ENCODE measurements at places on chromosomes 3 and 15.

DNA sequence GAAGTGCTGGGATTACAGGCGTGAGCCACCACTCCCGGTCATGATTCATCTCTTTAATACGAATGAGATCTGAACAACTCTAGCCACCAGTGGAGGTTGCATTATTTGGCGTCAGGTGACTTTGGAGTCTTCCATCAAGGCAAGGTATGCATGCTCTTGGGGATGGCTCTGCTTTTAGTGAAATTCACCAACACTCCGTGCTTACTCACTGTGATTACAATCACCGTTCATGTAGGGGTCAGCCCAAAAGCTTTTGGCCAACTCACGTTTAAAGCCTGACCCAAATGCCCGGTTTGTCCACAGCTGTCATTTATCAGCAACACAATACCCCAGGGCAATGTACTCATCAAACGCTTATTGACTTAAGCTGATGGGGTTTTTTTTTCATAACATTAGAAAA lies 155.4 kb downstream of the PDZRN3 start:
- no peak for DNase-seq

DNA sequence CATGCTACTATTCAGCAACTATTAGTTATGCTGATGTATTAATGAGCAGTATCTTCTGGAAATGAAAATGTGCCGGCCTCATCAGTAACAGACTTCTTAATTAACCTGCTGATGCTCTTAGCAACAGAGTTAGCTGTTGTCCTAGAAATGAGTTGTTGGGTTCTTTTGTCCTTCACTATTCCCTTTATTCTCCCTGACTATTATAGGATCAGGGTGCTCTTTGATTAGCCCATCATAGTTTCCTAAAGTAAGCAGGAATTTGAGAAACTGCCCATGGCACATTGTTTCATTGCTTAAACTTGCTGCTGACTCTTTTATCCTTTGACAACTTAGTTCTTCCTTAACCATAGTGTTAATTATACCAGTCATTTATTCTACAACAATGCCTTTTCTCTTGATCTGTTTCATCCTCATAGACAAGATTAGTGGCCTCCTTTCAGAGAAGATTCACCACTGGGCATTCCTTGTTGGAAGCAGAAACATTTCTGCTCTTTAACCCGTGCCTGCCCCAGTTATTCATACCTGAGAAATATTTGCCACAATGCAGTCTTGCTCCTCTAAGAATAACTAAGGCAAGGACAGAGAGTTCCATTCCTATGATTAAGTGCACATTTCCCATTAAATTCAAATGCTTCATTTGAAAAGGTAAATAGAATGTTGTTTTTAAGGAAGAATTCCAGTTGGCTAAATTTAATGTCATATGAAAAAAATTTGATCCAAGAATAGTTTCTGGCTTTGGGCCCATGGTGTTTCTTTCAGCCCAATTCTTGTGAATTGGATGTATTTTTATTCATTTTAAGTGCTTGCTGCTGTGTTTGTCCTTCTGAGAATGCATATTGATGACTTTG lies 573.3 kb upstream of the TBL1XR1 start:
- no peak for DNase-seq

DNA sequence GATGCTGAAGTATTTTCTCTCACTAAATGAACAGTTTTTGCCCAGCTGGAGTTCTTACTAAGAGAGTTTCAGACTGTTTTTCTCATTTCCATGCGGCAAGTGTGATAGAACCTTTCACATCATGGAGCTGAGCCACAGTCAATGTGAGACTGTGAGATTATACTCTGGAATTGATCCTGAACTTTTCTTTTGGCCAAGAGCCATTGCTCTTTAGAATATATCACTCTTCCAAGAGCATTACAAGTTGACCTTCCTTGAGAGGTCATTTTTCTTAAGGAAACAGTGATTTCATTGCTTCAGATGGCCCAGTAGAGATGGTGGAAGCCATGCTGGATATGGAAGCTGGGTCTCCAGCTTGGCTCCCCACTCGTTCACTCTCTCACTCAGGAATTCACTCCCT lies 212.9 kb upstream of the UMPS start:
- DNase-seq, result no peak

DNA sequence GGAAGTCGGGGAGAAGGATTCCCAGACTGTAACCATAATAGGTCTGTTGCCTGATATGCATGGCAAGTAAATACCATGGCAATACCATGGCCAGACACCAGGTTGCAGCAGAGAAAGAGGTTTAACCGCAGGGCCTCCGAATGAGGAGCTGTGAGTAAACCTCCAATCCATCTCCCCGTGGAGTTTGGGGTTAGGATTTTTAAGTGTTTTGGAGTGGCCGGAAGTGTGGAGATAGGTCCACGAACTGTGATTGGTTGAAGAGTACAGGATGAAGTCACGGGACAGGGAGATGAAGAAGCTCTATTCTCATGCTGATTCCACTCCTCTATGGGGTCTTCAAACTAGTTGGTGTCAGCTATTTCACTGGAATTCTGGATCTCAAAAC lies 127.9 kb downstream of the ST8SIA2 start:
- DNase-seq, result peak; percentile 20

DNA sequence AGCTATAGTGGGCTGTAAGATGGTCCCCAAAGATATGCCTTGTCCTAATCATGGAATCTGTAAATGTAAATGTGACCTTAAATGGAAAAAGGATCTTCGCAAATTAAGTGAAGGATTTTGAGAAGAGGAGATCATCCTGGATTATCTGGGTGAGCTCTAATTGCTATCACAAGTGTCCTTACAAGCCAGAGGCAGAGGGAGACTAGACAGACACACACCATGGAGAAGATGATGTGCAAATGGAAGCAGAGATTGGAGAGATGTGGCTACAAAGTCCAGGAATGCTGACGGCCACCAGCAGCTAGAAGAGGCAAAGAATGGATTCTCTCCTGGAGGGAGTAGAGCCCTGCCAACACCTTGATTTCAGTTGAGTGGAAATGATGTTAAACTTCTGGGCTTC lies 102.3 kb upstream of the PROK2 start:
- no peak for DNase-seq

DNA sequence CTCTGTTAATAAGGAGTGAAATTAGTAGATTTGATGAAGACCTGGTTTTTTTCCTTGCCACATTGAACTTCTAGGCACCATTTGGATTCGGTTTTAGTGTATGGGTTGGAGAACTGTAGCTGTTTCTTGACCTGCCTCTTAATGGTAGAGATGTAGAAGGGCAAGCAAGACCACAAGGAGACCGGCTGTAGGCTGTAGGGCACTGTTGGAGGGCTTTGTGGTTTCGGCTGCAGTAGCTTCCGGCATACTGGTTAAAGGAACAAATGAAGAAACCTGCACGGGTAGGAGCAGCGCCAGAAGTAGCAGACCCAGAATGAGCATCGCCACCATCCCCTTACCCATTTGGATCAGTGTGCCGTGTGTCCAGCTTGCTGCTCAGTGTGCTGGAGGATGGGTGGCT lies 7.9 kb downstream of the PCLAF start:
- DNase-seq, result no peak

DNA sequence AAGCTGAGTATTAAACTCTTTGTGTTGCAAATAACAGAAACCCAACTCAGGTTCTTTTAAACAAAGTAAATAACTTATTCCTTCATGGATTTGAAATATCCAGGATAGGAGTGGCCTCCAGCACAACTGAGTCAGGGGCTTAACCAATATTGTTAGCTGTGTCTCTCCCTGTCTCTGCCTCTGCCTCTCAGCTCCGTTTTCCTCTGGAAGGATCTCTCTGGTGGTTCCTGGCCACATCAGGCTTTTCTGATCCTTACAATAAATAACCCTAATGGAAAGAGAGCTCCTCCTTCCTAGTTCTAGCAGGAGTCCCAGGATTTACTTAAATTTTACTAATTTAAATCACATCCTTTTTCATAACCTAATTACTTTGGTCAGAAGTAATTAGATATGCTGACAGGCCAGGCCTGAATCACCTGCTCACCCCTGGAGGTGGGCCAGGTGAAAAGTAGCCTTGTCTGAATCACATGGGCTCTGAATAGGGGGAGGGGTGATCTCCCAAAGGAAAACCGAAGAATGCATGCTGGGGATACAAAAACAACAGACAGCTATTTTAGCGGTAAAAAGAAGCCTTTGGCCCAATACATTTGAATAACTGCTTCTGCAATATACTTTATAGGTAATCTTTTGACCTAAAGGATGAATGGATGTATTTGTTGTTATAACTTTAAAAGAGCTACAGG lies 75.4 kb downstream of the REC114 start:
- DNase-seq, result no peak

DNA sequence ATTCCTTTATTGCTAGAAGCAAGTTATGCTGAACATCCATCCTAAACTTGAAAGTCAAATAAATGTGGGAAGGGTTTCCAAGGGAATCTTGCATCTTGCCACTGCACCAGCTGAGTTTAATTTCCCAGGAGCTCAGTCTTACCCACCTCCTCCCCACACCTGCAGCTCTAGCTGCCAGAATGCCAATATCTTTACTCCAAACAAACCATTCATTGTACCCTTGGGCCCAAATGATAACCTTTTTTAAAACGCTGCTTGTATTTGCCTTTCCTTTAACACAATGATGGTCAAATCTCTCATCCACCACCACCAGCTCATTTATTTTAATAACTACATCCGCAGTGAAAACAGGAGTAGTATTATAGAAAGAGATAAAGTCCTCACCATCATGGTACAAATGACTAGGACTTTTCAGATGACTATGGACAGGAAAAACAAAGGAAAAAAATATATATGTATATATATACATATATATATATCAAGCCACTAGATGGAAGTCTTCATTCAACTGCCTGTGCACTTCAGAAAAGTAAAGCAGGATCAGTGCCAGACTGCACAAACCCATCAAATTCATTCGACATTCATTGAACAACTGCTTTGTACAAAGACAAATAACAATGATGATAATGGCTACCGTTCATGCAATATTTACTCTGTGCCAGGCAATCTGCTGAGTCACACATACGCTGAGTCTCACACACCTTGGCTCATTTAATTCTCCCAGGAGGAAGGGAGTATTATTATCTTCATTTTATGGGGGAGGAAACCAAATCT lies 44.0 kb downstream of the BFSP2 start:
- no peak for DNase-seq

- no peak for DNase-seq
Observed at GRCh38 chr3:184561913-184562877, 610 bp downstream of the EPHB3 start.

DNA sequence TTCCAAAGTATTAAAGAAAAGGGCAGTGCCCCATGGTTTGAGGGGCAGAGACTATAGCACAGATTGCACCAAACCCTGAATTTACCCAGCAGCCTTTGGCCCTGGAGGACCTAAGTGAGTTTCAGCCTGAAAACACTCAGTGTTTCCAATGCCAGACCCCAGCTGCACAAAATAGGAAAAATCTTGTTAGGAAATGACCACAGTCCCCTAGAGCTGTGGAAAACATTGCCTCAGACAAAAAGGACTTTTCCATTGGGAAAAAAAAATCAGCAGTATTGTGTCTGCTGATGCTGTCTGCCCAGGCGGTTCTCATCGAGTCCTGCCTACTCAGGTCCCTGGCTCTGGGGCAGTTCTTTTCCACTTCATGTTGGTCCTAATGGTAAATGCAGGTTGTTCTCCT lies 121.7 kb upstream of the DLG1 start:
- DNase-seq, result no peak

DNA sequence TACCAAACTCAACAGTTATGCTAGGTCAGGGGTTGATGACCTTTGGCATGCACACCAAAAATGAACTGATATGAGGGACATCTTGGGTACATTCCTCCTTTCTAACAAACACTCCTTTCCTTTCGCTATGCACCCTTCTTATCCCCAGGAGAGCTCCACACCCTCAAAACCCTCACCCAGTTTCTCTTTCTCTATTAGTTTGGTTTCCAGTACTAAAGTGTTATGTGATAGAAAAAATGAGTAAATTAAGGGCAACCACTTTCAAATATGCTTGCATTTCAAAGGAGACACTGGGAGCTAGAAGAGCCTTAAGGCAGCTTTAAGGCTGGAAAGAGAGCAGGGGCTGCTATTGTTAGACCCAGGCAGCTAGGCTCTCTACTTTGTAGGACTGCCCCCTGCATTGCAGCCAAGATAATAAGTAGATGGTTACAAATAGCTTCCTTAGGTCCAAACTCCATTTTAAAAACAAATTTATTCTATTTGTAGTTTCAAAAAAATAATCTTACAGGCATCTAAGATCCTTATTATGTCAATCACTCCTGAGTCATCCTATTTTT lies 244.3 kb downstream of the ZIC1 start:
- no peak for DNase-seq

DNA sequence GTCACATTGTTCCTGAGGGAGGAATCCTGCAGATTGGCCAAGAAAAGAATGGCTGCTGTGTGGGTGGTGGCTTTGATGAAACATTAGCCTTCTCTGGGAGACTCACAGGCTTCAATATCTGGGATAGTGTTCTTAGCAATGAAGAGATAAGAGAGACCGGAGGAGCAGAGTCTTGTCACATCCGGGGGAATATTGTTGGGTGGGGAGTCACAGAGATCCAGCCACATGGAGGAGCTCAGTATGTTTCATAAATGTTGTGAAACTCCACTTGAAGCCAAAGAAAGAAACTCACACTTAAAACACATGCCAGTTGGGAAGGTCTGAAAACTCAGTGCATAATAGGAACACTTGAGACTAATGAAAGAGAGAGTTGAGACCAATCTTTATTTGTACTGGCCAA lies 6.1 kb downstream of the PTX3 start:
- DNase-seq, result no peak

GRCh38 chr3:38473229-38473628 lies 19.5 kb downstream of the ACVR2B start:
- no peak for DNase-seq

DNA sequence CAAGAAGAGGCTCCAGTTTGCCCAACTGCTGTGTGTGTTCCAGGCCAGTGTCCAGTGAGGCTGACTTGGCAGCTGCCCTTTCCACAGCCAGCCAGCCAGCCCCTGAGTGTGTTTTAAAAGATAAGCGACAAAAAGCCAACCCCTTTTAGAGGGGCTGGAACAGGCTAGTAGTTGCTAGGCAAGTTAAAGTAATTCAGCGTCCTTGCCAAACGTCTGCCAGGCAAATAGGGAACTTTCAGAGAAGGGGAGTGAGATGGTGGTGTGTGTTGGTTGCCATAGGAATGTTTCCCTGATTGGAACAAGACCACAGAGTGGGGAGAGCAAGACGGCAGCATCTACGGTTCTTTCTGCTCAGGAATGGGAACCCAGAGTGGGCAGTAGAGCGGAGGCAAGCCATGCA lies 86.3 kb downstream of the TMEM108 start:
- no peak for DNase-seq

DNA sequence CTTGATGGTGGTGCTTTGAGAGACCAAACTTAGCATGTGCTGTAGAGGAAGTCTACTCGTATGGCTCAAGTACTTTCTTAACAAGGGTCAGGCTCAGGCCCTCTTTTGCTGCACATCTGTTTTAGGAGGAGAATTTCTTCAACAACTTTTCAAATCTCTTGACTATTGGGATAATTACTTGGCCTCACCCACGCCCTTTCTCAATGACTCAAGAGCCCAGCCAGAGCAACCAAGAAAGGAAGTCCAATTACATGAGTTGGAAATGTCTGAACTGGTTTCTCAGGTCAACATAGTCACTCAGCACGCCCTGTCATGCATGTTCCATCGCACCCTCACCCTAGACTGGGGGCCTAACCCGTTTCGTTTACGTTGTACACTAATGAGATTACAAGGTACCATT lies 44.8 kb upstream of the UMPS start:
- no peak for DNase-seq
